IMR-90 (cell line): ENCODE measurements at places on chromosomes 3 and 15.

- no peak for DNase-seq
Observed at GRCh38 chr3:78351334-78351733, 1311.4 kb downstream of the ROBO2 start.

DNA sequence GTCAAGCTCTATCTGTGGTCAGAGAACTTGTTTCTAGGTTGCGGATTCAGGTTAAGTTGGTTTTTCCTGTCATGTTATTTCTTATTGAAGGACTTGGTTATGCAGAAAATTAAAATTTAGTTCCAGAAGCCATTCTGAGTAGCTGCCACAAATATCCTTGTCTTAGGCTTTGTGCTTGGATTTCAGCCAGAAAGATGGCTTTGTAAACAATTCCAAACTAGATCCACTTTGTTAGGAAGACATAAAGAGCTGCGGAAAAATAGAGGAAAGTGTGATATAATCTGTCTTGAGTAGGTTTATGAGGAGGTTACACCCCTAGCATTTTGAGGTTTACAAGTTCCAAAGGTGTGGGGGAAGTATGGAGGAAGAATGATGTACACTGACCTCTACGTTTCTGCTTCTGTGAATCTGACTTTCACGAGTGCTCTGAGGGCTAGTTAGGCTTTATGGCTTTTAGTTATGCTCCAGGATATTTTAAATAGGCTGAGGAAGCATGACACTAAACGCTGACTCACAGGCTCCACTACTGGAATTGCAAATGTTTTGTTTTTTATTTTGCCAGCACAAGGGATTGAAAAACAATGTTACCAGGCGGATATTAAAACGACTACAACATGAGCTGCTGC lies 46.3 kb upstream of the UTS2B start:
- peak; percentile 81 for DNase-seq

GRCh38 chr15:48451241-48451640 lies 120.0 kb downstream of the DUT start:
- no peak for DNase-seq

DNA sequence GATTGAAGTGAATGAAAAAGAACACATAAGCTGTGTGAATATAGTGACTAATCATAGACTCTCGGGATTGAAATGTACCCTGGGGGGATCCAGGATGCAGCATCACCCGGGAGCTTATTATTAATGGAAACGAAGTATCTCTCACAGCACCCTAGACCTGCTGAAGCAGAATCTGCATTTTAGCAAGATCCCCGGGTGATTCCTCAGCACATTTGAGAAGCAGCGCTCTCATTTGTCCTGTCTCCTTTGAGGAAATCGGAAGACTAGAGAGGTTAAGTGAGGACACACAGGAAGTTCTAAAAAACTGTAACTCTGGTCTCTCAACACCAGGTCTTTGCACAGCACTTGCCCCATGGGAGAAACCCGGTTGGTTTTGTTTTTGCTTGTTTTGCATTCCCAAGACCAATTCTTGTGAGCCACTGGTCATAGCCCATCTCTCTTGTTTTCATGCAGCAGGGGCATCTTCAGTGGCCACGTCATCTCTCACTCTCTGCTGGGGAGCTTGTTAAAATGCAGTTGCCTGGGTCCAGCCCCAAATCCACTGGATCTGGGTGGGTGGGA lies 30.2 kb downstream of the ZNF710 start:
- peak; percentile 11 for DNase-seq

- no peak for DNase-seq
Observed at GRCh38 chr3:128285042-128285966, 132.0 kb downstream of the EEFSEC start.
